Stimulated activated CD4-positive, alpha-beta T cell treated with anti-CD3 and anti-CD28 coated beads, Interleukin-12 subunit alpha, Interleukin-12 subunit beta, amount 100 ng/mL, for 4 hours (primary cell): ENCODE measurements at places on chromosomes 13 and 19.

- no peak for DNase-seq
Observed at GRCh38 chr19:13031917-13032623, 36.8 kb downstream of the NFIX start.

- no peak for DNase-seq
Observed at GRCh38 chr19:53965091-53965490, 2.4 kb downstream of the CACNG8 start.

GRCh38 chr19:38288123-38288855 is 15.8 kb upstream of the C19orf33 start:
- no peak for DNase-seq

DNA sequence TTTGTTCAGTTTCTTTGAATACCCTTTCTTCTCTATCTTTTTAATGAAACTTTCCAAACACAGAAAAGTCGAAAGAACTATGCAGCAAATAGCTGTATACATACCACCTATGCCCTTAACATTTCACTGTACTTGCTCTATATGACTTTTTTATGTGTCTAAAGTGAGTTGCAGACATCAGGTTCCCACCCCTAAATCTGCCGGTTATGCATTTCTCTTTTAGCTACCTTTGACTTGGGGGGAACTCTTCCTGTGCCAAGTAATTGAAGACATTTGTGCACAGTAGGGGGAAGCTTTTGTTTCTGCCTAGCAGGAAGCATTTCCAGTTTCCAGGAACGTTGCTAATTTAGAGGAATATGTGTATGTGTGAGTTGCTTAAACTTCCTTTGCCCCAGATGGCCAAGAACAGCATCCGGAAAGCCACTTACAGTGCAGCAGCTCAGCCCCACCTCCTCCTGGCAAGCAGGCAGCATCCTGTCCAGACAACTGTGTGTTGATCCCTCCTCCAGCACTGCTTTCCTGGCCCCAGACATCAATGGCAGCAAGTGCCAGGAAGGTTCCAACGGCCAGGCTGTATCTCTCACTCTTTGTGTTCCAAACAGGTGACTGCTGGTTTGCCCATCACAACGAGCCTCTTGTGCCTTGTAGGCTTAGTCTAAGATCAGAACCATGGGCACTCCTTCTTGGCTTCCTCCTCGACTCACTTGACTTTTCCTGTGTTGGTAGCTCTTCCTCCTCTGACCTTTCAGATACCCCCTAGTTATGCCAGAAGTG is 14.7 kb upstream of the GRAMD1A start:
- no peak for DNase-seq

DNA sequence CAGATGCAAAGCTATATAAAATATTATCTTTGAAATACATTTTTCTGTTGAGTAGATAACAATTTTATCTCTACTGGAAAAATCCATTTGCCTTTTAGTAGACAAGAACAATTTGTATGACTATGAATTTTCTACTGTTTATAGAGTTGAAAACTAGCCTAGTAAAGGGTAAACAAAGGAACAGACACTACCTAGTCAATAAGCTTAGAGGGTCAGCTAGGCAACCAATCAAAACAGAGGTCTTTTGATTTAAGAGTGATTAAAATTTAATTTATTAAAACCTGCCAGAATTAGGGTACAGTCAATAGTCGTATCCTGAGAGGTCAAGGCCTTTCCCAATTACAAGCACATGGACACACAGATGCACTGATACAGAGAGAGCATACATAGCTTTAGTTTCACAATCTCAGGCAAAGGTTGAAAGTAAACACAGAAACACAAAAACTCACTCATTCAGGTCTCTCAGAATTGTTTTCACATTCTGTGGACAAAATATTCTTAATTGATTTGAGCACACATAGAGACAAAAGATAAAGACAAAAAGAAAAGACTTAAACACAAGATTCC is 24.5 kb upstream of the GPC6 start:
- no peak for DNase-seq

GRCh38 chr13:50334944-50335343 is 319.7 kb downstream of the KCNRG start:
- DNase-seq: no peak

DNA sequence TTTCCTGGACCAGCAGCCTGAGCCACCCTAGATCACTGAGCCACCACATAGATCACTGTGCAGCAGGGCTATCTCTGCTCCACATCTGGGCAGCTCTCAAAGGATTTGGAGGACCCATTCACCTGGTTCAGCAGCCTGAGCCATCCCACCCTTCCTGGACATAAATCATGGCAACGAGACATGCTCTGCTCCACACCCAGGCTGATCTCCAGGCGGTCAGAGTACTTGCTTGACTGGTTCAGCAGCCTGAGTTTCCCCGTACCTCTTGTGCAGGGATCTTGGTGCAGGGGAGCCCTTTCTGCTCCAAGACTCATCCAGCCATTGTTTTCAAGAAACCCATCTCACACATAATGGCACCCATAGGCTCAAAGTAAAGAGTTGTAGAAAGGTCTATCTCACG is 195.3 kb downstream of the LIG4 start:
- no peak for DNase-seq

DNA sequence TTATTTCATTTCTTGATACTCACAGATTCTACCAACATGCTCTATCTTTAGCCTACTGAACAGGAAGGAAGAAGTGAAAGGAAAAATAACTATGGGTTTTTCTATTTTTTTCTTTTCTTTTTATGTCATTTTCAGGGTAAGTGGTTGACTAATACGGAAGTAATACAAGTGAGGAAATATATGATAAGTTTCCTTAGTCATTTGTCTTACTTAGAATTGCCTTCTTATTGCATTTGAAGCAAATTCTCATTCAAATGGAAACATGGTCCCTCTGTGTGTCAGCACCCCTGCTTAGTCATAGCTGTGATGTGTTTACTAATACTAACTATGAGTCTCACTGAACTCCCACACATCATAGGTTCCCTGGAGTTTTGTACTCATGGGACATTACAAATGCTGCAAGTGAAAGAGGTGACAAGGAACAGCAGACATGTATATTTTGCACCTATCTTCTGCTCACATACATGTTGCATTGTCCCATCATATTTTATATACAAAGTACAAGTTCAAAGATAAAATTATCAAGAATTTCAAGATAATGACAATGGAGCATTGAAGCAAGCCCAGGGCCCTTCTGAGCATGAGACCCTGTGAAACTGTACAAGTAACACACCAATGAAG is 60.1 kb downstream of the DCT start:
- DNase-seq: no peak

DNA sequence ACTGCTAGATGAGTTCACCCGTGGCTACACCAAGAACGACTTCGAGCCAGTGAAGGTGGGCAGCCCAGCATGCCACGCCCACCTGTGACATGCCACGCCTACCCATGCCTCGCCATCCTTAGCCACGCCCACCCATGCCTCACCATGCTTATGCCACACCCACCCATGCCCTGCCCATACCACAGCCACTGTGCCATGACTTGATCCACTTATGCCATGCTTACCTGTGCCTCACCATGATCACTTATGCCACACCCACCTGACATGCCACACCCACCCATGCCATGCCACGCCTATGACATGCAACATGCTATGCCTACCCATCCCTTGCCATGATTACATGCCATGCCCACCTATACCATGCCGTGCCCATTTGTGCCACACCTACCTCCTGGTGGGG is 12.9 kb upstream of the USE1 start:
- no peak for DNase-seq

DNA sequence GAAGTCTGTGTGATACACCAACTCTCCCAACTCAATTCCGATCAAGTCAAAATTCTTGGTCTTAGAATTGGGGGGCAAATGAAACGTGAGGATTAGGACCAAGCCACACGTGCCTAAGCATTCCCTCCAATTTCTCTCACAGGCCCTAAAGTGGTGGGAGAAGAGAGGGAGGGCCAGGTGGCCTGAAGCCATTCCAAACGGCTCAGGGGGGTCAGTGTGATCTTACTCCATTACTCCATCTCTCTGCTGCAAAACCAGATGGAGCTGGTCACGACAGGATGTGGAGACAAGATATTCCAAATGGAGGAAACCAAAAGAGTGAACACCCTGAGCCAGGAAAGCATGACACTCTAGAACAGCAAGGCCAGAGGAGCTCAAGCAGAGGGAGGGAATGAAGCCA is 195.4 kb downstream of the FOXO1 start:
- no peak for DNase-seq

- DNase-seq: no peak
Observed at GRCh38 chr13:66407128-66407527, 823.0 kb downstream of the PCDH9 start.
